ENCODE measurements at places on chromosomes 12 and 14. TPM values are rescaled to one million over a fixed set of nuclear protein-coding genes. Genes with fewer than 3 reads are reported as not detected.

The SYNDIG1L gene
- total RNA-seq: not detected

The CSRP2 gene
- 2.5 TPM for total RNA-seq

The ALX1 gene
- 6.8 TPM for total RNA-seq

The GALNT9 gene
- 0.39 TPM for total RNA-seq

The JDP2 gene
- total RNA-seq: 22.4 TPM

The RAN gene
- total RNA-seq: 756 TPM

The TMEM30B gene
- total RNA-seq: 0.20 TPM

The CCDC196 gene
- total RNA-seq: not detected

The NFE2 gene
- not detected for total RNA-seq

The STON2 gene
- total RNA-seq: 13.6 TPM

The PYGL gene
- total RNA-seq: 108 TPM

The PRB2 gene
- total RNA-seq: not detected

The HOXC12 gene
- not detected for total RNA-seq

The BCL2L2 gene
- 16.8 TPM for total RNA-seq

The OAS1 gene
- 4.4 TPM for total RNA-seq

The TAS2R31 gene
- 4.8 TPM for total RNA-seq

The KSR2 gene
- total RNA-seq: under 0.01 TPM

The GNPTAB gene
- total RNA-seq: 22.3 TPM

The CCDC177 gene
- total RNA-seq: not detected

The HOXC9 gene
- total RNA-seq: 2.9 TPM

The NKX2-8 gene
- not detected for total RNA-seq
